GM03348 (cell line): ENCODE measurements at places on chromosomes 3 and 15.

DNA sequence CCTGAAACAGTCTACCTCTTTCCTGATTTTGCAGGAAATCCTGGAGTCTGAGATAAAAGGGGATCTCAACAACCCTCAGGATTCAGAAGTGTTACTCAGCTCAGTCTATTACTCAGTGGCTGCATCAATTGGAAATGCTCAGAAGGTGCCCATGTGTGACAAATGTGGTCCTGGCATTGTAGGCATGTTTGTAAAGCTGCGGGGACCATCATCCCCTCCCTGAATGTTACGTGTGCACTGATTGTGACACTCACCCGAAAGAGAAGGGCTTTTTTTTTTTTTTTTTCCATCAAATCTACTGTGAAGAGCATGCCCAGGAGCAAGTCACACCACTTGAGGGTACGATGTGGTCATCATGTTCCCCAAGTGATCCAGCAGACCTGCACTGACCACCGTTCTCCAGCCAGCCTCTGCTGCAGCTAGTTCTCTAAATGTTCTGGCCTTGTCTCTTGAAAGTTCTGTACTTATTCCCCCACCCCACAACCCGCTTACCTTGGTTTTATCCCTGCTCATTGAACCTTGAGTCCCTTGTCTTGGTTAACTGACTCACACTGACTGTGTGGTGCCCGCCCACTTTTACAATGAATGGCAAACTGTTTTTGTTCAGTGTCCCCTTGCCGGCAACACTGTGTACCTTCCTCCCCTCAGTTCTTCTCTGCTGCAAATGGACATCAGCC is 19.8 kb downstream of the ST3GAL6 start:
- no peak for DNase-seq

- DNase-seq, result no peak
Observed at GRCh38 chr15:49135342-49135857, 20.0 kb downstream of the COPS2 start.

- no peak for DNase-seq
Observed at GRCh38 chr3:193269343-193270028, 28.5 kb downstream of the PLAAT1 start.

DNA sequence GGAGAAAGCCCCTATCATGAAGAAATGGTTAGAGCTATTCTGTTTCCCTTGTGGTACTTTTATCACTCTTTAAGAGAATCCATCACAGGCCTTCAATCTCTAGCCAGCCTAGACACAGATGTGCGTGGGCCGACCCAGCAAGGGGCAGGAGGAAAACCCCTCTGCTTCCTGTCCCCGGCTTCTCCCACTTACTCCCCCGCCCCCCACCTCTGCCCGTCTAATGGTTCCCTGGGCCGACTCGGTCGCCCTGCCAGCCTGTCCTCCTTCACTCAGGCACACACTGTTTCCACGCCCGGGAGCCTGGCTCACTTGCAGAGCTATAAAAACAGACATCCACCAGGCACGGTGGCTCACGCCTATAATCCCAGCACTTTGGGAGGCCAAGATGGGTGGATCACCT is 58.3 kb upstream of the TFRC start:
- DNase-seq, result no peak

GRCh38 chr3:156217674-156218352 is 97.4 kb downstream of the KCNAB1 start:
- no peak for DNase-seq
